Activated B cell treated with CpG ODN at 0.5 μM for 24 hours (primary cell): ENCODE measurements at places on chromosomes 6 and 20.

- DNase-seq: no peak
Observed at GRCh38 chr6:124796464-124796970, 165.7 kb upstream of the RNF217 start.

DNA sequence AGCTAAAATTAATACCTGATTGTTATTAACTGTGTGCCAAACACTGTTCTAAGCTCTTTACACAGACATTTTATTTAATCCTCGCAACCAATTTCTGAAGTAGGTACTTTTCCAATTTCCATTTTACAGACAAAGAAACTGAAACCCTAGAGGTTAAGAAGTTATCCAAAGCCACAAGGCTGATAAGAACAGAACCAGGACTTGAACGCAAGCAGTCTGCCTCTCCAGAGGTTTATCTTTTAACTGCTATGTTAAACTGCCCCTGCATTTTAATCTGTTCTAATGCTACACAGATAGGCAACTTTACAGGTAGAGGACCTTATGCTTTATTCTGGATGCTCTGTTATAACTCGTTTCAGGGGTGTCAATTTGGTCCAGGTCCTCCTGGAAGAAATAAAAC lies 118.2 kb downstream of the SLC16A10 start:
- no peak for DNase-seq

- no peak for DNase-seq
Observed at GRCh38 chr6:81228912-81229555, 523.4 kb downstream of the TENT5A start.

- no peak for DNase-seq
Observed at GRCh38 chr6:134995536-134995935, 45.6 kb upstream of the ALDH8A1 start.

DNA sequence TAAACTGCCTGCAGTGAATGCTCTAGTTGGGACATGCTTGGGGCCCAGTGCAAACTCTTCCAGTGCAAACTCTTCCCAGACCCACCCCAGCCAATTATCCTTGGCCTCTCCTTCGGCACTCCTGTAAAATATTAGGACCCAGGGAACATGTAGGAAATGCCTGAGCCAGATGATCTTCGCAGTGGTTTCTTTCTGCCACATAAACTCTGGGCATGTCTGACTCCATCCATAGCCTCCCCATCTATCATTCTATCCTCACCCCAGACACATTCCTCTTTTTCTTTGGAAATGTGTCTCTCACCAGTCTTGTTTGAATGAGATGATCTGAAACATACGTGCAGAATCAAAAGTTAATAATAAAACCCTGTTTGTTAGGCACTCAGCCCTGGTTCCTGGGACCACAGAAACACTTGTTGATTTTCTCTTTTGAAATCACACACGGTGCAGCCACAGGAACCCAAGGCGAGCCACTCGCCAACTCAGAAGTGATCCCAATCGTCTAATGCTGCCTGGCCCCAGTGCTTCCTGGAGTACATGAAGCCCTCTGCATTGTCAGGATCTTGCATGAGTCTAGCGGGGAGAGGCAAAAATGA lies 108.9 kb upstream of the CST7 start:
- no peak for DNase-seq

GRCh38 chr6:145815309-145816274 lies 997 bp upstream of the FBXO30 start:
- no peak for DNase-seq

DNA sequence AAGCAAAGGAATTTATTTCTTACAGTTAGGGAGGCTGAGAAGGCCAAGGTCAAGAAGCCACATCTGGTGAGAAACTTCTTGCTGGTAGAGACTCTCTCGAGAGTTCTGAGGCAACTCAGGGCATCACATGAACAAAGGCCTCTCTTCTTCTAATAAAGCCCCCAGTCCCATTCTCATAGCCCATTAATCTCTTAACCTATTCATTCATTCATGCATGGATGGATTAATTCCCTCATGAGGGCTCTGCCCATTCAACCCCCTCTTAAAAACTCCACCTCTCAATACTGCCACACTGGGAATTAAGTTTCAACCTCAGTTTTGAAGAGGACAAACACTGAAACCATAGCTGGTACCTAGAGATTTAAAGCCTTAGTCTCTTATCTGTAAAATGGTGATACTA lies 217.9 kb upstream of the SPTLC3 start:
- DNase-seq: no peak

DNA sequence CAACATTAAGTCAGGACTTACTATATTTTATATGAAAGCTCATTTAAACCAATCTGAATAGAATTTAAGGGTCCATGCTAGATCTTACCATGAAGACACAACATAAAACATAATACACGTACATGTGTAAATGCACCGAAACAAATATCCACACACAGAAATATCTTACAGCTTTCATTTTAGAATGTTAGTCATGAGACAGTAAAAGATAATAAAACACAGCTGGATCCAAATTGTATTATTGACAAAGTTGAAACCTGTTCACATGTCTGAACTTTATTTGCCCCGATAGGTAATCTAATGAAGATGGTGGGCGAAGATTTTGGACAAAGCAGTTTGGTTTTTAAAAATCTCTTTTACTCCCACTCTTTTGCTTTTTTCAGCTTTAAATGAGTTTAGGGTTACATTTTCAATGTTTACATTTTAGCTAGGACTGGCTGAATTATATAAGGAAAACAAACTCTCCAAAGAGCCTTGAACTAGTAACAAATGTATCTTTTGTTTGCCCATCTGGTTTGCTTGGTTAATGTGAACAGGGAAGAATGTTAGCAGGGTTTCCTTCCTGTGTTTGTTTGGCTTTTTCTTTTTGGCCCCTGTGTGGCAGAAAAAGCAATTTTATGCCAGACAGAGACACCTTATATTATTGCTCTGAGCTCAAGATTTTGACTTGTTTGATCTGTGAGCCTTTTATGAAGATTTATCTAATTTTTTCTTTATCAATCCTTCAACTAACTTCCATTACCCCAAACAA lies 5.1 kb upstream of the TMEM181 start:
- no peak for DNase-seq

DNA sequence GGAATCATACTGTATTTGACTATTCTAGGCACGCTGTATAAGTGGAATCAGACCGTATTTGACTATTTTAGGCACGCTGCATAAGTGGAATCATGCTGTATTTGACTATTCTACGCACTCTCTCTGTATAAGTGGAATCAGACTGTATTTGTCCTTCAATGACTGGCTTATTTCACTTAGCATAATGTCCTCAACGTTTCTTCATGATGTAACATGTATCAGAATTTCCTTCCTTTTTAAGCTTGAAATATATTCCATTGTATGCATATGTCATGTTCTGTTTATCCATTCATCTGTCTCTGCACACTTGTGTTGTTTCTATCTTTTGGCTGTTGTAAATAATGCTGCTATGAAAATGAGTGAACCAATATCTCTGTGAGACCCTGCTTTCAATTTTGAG lies 5.7 kb downstream of the CCDC170 start:
- DNase-seq: no peak

- no peak for DNase-seq
Observed at GRCh38 chr6:160972111-160972510, 19.5 kb upstream of the MAP3K4 start.

- DNase-seq: no peak
Observed at GRCh38 chr6:157368359-157369049, 12.5 kb upstream of the ZDHHC14 start.

- DNase-seq: no peak
Observed at GRCh38 chr20:43543138-43543537, 15.7 kb upstream of the SGK2 start.

GRCh38 chr20:59404749-59405148 lies 104.3 kb downstream of the EDN3 start:
- no peak for DNase-seq

- DNase-seq: no peak
Observed at GRCh38 chr6:37624121-37624520, 73.6 kb downstream of the MDGA1 start.

DNA sequence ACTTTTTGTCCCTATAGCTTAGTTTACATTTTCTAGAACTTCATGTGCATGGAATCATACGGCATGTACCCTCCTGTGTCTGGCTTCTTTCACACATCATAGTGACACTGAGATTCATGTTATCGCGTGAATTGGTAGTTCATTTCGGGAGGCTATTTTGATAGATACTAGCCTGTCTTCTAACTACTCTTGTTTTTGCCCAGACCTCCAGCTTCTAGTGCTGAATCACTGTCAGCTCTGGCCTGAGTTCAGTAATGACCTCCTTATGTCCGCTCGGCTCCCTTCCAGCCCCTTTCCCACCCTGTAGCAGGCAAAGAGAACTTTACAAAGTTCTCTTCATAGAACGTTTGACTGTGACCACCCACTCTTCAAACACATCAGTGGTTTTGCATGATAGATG lies 14.1 kb downstream of the MYBL2 start:
- no peak for DNase-seq

- DNase-seq: no peak
Observed at GRCh38 chr6:108596956-108597355, 36.2 kb downstream of the FOXO3 start.

- DNase-seq: no peak
Observed at GRCh38 chr6:108896111-108896661, 48.0 kb downstream of the ARMC2 start.

DNA sequence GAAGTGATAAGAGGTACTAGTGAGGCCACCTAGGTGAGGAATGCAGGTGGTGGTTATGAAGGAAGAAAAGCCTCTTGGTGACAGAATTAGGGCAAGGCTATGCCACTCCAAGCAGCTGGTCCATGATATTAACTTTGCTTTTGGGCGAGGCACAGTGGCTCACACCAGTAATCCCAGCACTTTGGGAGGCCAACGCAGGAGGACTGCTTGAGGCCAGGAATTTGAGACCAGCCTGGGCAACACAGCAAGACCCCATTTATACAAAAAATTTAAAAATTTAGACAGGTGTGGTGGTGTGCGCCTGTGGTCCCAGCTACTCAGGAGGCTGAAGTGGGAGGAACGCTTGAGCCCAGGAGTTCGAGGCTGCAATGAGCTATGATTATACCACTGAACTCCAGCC lies 56.1 kb downstream of the SERAC1 start:
- no peak for DNase-seq

DNA sequence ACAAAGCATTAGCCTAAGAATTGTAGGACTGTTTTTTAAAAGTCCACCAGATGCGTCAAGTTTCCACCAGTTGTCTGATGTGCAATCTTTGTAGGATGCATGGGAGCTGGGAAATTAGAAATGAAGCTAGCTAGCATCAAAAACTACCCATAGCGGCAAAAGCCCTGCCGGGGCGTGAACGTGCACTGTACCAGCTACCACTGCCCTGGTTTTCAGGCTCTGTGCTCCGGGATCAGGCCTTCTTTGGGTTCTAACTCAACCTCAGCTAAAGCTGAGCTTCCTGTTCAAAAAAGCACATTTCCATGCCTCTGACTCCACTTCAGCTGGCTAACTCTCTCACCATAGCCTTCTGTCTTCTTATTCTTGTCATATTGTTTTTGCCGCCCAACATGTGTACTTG lies 26.9 kb upstream of the FUCA2 start:
- no peak for DNase-seq

DNA sequence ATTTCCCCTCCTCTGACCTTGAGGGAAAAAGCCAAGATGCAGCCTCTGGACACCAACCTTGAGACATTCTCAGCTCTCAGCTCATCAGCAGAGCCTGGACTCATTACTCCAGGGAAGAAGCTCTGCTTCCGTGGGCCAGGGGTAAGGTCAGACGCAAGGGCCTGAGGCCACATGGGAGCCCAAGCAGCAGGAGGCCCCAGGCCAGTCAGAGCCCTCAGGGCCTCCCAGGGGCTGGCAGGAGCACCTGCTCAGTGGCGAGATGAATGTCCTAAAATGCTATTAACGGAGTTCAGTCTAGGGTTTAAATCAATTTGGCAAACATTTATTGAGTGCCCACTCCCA lies 208.6 kb downstream of the ERMARD start:
- no peak for DNase-seq

GRCh38 chr6:17334265-17334664 lies 53.1 kb downstream of the RBM24 start:
- DNase-seq: no peak

GRCh38 chr6:142329486-142330113 lies 27.8 kb downstream of the ADGRG6 start:
- DNase-seq: no peak

DNA sequence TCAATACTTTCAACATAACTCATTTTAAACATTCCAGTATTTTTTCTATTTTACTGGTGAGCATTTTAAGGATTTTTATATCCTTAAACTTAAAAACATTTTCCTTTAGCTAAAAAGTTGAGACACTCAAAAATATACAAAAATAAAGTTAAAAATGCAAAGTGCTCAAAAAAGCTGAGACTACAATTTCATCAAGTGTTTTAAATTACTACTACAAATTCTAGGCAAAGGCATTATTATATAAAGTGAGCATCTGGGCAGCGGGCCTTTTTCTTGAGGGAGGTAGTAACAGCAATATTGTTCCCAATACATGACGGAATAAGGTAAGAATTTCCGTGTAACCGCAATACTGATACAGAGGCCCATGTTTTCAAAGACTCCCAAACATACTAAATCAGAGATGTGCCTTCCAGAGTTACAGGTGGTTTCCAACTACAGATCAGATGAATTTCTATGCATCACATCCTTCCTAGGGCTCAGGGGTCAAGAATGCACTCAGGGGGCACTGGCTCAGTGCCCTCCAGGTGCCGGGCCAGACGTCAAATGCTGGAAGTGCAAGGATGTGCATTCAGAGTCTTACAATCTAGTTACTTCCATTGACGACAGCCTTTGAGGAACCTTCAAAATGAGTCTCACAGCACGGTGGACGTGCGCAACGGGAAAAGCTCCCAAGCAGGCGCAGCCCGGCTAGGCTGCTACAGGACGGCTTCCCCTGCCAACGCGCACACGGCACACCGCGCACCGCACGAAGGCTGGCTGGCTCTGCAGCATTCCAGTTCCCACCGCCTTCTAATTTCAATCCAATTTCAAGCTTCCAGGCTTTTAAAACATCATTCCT lies 1.7 kb downstream of the PHF10 start:
- DNase-seq: peak; percentile 33

- DNase-seq: peak; percentile 49
Observed at GRCh38 chr6:106666282-106667021, 37.1 kb downstream of the QRSL1 start.

DNA sequence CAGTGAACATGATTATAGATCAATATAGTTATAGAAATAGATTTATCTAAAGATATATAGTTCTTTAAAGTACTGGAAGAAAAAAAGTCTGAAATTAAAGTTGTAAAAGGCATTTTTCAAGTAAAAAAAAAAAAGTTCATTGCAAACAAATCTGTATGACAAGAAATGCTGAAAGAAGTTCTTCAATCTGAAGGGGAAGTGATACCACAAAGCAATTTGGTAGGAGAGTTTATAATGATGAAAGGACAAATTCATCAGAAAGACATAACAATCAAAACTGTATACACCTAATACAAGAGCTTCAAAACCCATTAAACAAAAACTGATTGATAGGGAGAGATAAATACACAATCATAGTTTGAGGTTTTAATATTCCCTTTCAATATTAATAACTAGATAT lies 14.1 kb downstream of the HUS1B start:
- no peak for DNase-seq

- DNase-seq: no peak
Observed at GRCh38 chr20:54015496-54015895, 54.9 kb downstream of the BCAS1 start.

DNA sequence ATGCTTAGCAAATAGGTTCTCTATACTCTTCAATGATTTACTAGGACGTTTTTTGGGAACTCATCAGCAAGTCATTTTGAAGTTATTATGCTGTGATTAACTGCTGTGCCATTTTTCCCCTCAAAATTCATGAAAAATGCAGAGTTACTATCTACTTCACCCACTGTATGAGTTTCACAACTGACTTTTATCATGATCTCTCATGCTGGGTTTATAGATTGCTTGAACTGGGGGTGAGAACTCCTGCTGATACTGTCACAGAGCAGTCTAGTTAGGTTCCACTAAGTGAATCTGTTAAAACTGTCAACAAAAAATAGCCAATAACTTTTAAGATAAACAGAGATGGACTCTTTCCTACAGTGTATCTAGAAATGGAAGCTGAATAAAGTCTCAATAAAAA lies 136.7 kb downstream of the EYS start:
- DNase-seq: no peak
